ENCODE measurements at places on chromosomes 2 and 18. TPM values are rescaled to one million over a fixed set of nuclear protein-coding genes. Genes with fewer than 3 reads are reported as not detected.

NAB1 gene
- 86.6 TPM for total RNA-seq

PLEKHB2 gene
- total RNA-seq, result 107 TPM

- no peaks in the 10 kb centered on the region for H3K27me3 ChIP-seq
- DNase-seq, result no peak
- no peaks in the 10 kb centered on the region for H3K36me3 ChIP-seq
- no peaks in the 10 kb centered on the region for H3K4me1 ChIP-seq
Observed at GRCh38 chr2:71695235-71696120, 242.1 kb downstream of the DYSF start.

- no peak overlapping the region for H3K4me3 ChIP-seq
- DNase-seq, result no peak
- H3K27ac ChIP-seq, result no peak overlapping the region
Observed at GRCh38 chr18:62026586-62026985, 133.8 kb upstream of the RNF152 start.

GRCh38 chr2:183505911-183506310 is 381.7 kb downstream of the NUP35 start:
- no peak overlapping the region for H3K4me3 ChIP-seq
- H3K4me1 ChIP-seq, result no peaks in the 10 kb centered on the region
- no peaks in the 10 kb centered on the region for H3K36me3 ChIP-seq

PLCD4 gene
- total RNA-seq, result 1.5 TPM

- no peaks in the 10 kb centered on the region for H3K27me3 ChIP-seq
- DNase-seq, result no peak
- H3K27ac ChIP-seq, result no peak overlapping the region
- H3K4me1 ChIP-seq, result no peaks in the 10 kb centered on the region
- no peak overlapping the region for H3K4me3 ChIP-seq
Observed at GRCh38 chr18:54551590-54551989, 39.5 kb upstream of the DYNAP start.

DNA sequence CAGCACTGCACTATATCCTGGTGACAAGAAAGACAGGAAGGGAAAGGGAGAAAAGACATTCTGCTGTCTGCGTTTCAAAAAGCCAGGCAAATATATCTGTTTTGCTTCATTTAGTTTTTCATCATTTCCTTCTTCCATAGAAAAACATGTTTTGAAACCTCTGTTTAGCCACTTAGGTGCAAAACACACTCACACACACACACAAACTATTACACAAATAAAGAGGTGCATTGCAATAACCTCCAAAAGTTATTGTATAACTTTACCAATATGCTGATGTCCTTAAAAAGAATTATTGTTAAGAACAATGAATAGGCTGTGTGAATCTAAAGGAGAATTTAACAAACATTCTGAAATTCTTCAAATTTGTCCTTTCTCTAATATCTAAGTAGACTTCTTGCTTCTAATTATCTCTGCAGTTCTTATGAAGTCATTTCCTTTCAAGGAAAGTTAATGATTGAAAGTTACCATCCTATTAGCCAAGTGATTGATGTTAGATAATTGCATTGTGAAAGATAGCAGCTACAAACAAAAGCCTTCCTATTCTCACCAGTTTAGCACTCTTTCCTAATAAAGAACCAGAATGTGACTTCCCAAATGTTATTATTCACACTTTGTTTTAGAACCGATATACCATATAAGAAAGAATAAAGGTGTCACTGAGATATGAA is 516.7 kb downstream of the KCNJ3 start:
- H3K27me3 ChIP-seq, result no peaks in the 10 kb centered on the region
- no peaks in the 10 kb centered on the region for H3K4me1 ChIP-seq

DNA sequence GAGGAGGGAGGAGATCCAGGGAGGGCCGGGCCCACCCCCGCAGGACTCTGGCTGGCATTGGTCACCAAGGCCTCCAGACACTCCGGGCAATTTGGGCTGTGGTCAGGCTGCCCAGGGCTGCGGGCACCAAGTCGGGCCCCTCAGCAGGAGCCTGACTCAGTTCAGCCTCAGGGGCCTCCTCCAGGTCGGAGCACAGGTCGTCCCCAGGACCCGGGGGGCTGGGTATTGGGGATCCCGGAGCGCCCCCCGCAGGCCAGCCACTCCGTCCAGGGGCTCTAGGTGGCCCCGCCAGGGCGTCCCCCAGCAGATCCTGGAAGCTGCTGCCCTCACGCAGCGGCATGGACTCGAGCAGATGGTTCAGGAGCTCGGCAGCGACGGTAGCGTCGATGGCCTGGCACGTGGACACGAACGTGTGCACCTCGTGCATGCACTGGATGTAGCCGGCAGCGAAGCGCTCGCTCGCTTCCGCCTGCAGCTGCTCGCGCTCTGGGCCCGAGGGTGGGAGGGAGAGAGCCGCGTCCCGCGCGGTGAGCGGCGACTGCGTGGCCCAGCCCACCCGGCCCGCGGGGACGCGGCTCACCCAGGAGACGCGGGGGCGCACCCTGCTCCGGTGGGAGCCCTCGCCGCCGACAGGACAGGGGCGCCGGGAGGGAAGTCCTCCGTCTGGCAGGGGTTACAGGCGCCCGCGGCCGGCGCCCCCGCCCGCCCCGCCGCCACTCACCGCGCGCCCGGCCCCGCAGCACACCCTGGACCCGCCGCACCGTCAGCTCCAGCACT is 884 bp downstream of the HES6 start:
- H3K27ac ChIP-seq, result peak overlapping the region; percentile 83
- peak overlapping the region; percentile 73 for H3K4me3 ChIP-seq
- peaks cover 25% of the 10 kb centered on the region for H3K4me1 ChIP-seq
- no peaks in the 10 kb centered on the region for H3K27me3 ChIP-seq
- peak; percentile 69 for DNase-seq
- no peaks in the 10 kb centered on the region for H3K36me3 ChIP-seq

GRCh38 chr18:51398104-51398503 is 200.6 kb upstream of the MEX3C start:
- H3K4me1 ChIP-seq, result no peaks in the 10 kb centered on the region
- no peaks in the 10 kb centered on the region for H3K36me3 ChIP-seq
- H3K27me3 ChIP-seq, result no peaks in the 10 kb centered on the region
- no peak for DNase-seq
- no peak overlapping the region for H3K4me3 ChIP-seq

DNA sequence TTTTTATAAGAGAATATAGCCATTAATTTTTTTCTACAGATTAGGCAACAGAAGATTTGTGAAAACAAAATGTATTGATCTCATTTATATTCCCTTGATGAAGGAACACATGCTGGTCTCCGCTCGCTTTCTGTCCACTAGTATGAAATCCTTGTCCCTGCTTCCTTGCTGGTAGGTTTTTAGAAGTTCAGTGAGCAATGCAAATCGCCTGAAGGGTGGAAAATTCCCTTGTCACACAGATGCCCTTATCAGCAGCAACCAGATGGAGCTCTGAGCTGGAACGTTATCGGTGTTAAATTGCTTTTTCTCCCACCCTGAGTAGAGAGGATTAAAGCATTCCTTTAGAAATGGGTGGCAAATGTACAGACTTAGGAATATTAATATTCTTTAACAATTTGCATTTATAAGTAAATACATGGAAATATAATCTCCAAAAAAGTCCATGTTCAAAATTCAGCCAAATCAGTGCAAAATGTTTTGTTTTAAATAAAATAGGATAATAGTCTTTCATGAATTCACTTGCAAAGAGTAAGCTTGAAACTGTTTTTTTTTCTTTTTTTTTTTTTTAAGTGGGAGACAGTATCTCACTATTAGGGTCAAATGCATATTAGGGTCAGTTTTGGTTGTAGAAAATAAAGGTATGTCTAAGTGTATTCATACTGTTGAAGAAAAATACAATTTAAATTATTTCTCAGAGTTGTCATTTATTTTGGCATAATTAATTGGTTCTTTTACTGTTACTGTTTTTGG is 164.0 kb upstream of the MYO3B start:
- no peak overlapping the region for H3K27ac ChIP-seq
- H3K27me3 ChIP-seq, result no peaks in the 10 kb centered on the region
- H3K4me1 ChIP-seq, result no peaks in the 10 kb centered on the region

DNA sequence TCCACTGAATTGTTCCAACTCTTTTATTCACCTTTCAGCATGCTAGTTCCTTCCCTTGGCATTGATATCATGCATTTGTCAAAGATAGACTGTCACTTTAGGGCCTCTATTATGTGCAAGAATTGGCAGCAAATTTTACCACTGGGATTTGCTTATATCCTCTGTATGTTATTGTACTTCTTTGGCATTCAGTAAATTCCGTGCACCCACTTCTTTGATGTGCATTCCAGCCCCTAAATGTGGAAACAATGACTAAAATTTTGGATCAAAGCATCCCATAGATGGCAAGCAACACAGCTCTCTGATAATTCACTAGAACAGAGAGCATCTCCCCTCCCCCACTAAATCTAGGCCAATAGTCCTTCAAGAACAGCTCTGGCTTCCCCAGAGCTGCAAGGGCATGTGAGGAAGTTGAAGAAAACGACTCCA is 399.0 kb upstream of the HNRNPA3 start:
- H3K36me3 ChIP-seq, result no peaks in the 10 kb centered on the region
- H3K4me1 ChIP-seq, result no peaks in the 10 kb centered on the region
- H3K4me3 ChIP-seq, result no peak overlapping the region
- H3K27me3 ChIP-seq, result no peaks in the 10 kb centered on the region

DNA sequence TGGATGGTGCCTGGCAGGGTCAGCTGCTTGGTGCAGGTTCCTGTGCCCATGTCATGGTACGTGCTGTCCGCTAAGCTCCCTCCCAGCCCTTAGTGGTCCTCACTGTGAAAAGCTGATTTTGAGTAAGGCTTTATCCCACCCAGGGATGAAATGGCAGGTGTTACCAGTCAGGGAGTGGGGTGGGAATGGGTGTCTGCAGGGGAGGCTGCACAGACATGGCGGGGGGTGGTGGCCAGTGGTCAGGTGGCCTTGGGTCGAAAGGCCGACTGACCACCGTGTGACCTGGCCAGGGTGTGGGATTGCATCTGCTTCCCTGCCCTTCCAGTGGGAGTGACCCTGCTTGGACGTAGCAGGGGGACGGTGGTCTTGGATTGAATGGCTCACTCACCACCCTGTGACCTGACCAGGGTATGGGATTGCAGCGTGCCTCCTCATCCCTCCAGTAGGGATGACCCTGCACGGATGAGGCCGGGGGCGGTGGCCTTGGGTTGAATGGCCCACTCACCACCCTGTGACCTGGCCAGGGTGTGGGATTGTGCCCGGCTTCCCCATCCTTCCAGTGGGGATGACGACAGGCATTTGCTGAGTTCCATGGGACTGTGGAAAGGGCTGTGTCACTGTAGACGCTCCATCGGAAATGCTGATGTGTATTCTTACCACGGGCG is 29.8 kb downstream of the AGAP1 start:
- DNase-seq, result no peak
- H3K4me1 ChIP-seq, result no peaks in the 10 kb centered on the region
- no peak overlapping the region for H3K27ac ChIP-seq
- no peaks in the 10 kb centered on the region for H3K27me3 ChIP-seq
- no peaks in the 10 kb centered on the region for H3K36me3 ChIP-seq
- no peak overlapping the region for H3K4me3 ChIP-seq

DNA sequence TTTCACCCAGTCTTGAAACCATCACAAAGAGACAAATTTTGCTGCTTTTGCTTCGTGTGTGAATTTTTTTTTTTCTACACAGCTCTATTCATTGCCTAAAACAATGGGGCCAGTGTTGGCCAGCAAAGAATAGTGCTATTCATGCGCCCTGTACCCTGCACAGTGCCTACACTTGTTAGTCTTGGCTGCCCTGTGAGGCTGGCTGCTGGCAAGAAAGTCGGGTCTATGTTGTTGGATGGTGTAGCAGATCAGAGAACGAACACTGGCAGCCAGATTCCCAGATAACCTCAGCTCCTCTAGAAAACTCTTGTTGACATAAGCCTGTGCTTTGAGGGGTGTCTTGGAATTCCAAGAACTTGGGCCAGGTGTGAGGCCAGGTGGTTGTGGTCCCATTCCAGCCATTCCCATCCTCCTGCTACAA is 455.7 kb upstream of the TCF4 start:
- no peaks in the 10 kb centered on the region for H3K27me3 ChIP-seq
- H3K36me3 ChIP-seq, result no peaks in the 10 kb centered on the region
- no peak overlapping the region for H3K27ac ChIP-seq

SATB2 gene
- total RNA-seq, result 62.0 TPM

- H3K36me3 ChIP-seq, result no peaks in the 10 kb centered on the region
- no peak overlapping the region for H3K4me3 ChIP-seq
- no peaks in the 10 kb centered on the region for H3K4me1 ChIP-seq
- H3K27ac ChIP-seq, result no peak overlapping the region
- DNase-seq, result peak; percentile 57
- no peaks in the 10 kb centered on the region for H3K27me3 ChIP-seq
Observed at GRCh38 chr2:234257859-234258561, 207.5 kb downstream of the SPP2 start.

DNA sequence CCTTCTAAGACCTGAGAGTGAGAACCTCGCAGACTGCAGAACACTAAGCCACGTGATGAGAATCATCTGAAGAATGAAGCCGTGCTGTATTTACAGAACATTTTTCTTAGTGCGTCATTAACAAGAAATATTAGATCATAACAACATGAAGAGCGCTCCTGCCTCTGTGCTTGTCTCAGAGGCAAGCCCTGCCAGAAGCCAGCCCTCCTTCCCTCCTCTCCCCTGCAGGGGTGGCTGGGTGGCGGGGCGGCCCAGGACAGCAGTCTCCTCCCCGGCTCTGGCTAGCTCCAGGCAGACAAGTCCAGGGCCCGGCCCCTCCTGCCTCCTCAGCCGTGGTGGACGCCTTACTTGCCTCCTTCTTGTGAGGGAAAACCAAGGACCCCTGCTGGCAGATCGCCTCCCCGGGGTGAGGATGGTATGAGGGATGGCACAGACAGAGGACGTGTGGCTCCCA is 262.7 kb downstream of the TWIST2 start:
- H3K4me1 ChIP-seq, result no peaks in the 10 kb centered on the region
- no peak overlapping the region for H3K4me3 ChIP-seq
- DNase-seq, result no peak
- peak overlapping the region; percentile 11 for H3K27ac ChIP-seq

DNA sequence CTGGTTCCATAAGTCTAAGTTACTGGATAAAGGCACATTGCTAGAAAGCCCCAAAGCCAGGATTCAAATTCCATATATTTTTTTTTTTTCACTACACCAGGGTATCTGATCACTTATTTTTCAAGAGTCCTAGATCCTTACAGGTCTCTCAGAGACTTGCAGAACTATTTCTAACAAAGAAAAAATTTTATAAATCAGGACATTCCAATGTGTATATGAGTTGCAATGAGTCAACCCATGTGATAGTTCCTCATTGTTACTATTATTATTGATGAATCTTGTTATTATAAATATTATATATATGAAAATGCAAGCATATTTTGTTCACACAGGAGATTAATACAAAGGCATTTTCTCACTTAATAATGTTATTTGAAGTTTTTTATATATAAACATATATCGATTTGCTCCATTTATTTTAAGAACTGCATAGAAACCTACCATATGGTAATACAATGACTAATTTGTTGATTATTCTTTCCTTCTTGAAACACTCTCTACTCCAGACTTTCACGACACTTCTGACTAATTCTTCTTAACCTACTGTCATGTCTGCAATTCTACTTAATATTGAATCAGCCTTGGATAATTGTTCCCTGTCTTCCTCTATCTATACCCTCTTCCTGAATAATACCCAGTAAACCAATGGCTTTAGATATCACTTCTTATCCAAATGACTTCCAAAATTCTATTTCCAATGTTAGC is 968.4 kb upstream of the NRXN1 start:
- H3K4me1 ChIP-seq, result no peaks in the 10 kb centered on the region
- no peaks in the 10 kb centered on the region for H3K27me3 ChIP-seq
- H3K4me3 ChIP-seq, result no peak overlapping the region
- no peak for DNase-seq

- H3K36me3 ChIP-seq, result no peaks in the 10 kb centered on the region
- no peak for DNase-seq
- H3K4me1 ChIP-seq, result no peaks in the 10 kb centered on the region
- H3K27ac ChIP-seq, result no peak overlapping the region
Observed at GRCh38 chr2:122033778-122034177, 278.3 kb downstream of the TSN start.

SLC5A7 gene
- total RNA-seq, result not detected

CTNNA2 gene
- total RNA-seq, result 5.3 TPM

- no peak overlapping the region for H3K4me3 ChIP-seq
- no peak overlapping the region for H3K27ac ChIP-seq
- DNase-seq, result no peak
- H3K36me3 ChIP-seq, result no peaks in the 10 kb centered on the region
Observed at GRCh38 chr18:62586781-62587487, 64.1 kb downstream of the ZCCHC2 start.
